ENCODE measurements at places on chromosomes 2 and 18.

- no peak for DNase-seq
These were observed 176.2 kb upstream of the EPAS1 start for GRCh38 chr2:46120792-46121555.

GRCh38 chr18:73288813-73289212, 421.0 kb upstream of the NETO1 start:
- no peak for DNase-seq

GRCh38 chr2:167342769-167343168, 454.5 kb downstream of the XIRP2 start:
- no peak for DNase-seq

DNA sequence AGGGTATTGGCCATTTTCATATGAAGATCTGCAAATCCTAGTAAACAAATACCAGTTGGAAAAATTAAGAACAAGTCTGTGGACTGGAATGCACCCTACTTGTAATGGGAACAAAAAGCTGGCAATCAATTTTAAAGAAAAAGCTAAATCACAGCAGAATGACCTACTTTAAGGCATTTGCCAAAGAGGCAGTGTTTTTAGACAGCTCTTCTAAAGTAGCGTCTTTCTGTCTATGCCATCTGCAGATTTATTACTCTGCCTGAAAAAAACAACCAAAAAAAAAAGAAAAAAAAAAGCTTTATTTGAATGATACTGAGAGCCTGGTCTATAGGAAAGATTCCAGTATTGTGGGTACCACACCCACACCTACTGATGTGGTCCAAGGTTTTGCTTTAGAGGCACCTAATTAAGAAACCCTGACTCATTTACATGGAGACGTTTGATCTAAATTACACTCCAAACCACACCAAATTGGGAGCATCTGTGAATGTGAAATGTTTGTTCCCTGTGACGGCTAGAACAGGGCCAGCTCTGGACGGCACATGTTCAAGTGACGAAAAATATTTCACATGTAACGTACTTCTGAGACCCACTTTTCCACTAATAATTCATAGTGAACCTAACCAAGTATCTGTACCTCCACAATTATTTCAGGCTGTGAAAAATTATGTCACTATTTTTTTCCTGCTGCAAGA, 597.1 kb downstream of the ARHGAP15 start:
- DNase-seq, result no peak

- no peak for DNase-seq
These were observed 28.0 kb downstream of the PNO1 start for GRCh38 chr2:68185541-68186164.

GRCh38 chr2:85455552-85456090, 37.1 kb downstream of the SH2D6 start:
- no peak for DNase-seq

DNA sequence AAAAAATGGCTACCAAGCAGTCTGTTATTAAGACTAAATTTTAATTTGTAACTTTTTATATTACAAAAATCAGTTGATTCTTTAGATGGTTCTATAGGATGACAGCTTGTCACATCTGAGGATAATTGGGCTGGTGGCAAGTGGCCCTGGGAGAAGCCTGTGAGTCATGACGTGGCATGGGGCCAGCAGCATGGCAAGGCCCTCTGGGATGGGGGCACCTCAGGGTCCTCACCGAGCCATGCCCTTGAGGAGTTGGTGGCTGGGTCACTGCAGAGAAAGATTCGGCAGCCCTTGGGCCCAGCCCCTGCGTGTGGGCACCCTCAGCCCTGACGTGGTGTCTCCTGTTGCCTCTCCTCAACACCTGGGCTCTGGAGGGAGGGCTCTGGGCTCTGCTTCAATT, 49.7 kb downstream of the STK25 start:
- DNase-seq, result no peak

DNA sequence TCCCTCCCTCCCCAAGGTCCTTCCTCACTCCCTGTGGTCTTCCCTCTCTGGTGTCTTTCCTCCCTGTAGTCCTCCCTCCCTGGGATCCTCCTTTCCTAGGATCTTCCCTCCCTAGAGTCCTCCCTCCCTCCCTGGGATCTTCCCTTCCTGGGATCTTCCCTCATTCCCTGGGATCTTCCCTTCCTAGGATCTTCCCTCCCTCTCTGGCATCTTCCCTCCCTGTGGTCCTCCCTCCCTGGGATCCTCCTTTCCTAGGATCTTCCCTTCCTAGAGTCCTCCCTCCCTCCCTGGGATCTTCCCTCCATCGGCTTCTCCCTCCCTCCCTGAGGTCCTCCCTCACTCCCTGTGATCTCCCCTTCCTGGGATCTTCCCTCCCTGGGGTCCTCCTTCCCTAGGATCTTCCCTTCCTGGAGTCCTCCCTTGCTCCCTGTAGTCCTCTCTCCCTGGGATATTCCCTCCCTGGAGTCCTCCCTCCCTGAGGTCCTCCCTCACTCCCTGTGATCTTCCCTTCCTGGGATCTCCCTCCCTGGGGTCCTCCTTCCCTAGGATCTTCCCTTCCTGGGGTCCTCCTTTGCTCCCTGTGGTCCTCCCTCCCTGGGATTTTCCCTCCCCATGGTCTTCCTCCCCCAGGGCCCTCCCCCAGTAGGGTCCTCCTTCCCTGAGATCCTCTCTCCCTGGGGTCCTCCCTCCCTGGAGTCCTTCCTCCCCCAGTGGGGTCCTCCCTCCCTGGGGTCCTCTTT, 23.0 kb downstream of the STK25 start:
- DNase-seq, result no peak

DNA sequence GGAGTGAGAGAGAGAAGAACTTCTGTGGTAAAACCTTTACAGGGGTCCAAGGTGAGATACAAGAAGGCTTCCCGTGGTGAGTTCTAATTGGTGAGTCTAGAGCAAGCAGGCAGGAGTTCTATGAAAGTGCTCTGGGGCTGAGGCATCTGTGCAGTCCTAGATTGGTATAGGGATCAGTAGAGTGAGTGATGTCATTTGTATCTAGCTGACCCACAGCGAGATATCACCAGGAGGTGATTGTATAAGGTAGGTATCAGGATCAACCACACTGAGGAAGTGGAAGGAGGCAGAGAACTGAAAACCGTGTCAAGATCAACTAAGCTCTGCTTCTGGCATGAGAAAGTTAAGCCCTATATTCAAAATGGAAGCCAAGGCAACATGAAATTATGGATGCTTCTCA, 1648.9 kb upstream of the TMEFF2 start:
- no peak for DNase-seq

DNA sequence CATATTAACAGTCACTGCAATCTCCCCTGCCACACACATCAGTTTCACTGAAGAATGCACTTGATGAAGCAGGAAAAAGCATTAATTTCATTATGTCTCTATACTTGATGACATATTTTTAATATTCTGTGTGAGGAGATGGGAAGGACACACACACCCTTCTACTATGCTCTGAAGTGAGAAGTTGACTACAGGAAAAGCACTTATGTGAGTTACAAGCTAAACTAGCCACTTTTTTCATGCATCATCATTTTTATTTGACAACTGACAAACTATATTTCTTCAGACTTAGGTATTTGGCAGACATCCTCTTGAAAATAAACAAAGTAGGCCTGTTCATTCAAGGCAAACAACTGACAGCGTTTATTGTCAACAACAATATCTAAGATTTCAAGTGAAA, 150.4 kb upstream of the ID2 start:
- DNase-seq, result no peak

DNA sequence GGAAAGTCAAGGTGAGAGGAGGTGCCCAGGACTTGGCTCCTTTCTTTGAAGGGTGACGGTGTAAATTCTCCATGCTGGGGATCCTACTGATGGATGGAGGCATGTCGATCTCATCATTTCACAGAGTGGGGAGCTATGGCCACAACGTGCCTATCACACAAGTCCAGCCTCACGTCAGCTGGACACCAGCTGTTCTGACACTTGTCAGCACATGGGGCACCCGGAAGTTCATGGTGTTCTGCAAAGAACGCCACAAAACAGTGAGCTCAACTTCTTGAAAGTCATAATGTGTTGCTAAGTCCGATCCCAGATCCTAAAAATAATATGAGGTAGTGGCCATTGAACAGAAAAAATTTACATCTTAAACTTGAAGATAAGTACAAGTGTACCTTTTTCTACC, 12.3 kb downstream of the PAX8 start:
- no peak for DNase-seq

GRCh38 chr2:1020206-1020605, 69.6 kb downstream of the SNTG2 start:
- DNase-seq, result no peak

- no peak for DNase-seq
These were observed 333.2 kb upstream of the UBE2E3 start for GRCh38 chr2:180647221-180647620.

DNA sequence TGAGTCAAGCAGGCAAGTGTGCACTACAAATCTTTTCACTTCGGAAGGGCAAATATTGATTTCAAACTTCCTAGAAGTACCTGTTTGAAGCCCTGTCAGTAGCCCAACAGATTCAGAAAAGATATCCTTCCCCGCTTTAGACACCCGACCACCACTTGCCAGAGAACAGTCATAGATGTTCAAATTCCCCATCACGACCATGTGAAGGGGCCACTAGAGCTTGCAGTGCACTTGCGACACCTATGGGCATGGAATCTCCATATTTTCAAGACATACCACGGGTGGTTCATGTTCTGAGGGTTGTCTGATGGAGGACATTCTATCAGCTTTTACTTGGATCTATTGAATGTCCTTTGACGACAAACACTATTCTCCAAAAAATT, 23.8 kb downstream of the GNLY start:
- DNase-seq, result no peak

DNA sequence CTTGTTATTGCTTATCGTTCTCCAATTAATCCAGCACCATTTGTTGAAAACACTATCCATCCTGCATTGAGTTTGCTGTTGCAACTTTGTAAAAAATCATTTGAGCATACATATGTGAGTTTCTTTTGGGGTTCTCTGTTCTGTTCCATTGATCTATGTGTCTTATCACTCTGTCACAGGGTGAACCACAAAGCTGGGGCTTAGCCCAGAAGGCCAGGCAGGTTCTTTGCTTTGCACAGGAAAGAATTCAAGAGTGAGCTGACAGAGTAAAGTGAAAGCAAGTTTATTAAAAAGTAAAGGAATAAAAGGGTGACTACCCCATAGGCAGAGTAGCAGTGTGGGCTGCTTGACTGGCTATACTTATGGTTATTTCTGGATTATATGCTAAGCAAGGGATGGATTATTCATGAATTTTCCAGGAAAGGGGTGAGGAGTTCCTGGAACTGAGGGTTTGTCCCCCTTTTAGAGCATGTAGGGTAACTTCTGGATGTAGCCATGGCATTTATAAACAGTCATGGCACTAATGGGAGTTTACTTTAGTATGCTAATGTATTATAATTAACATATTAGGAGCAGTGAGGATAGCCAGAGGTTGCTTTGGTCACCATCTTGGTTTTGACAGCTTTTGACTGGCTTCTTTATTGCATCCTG, 46.8 kb downstream of the RNF138 start:
- DNase-seq, result no peak

GRCh38 chr2:217279556-217279955, 419.7 kb upstream of the TNP1 start:
- DNase-seq, result no peak

DNA sequence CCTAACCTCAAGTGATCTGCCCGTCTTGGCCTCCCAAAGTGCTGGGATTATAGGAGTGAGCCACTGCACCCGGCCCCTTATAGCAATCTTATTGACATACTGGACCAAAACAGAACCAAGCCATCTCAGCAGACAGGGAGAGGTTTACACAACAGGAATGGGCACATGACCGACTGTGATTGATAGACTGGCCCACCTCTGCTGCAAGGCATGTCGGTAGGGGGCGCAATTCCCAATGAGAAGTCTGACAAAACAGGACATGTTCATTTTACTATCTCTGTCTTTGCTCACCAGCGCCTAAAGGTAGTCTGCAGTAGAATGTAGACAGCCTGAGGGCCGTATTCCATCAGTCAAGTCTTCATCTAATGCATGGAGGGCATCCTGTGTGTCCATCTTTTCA, 2.0 kb downstream of the LYPD6B start:
- DNase-seq, result no peak

GRCh38 chr18:8463791-8464190, 145.4 kb upstream of the RAB12 start:
- DNase-seq, result no peak

- DNase-seq, result no peak
These were observed 683.1 kb upstream of the RAB6C start for GRCh38 chr2:129296396-129296795.

DNA sequence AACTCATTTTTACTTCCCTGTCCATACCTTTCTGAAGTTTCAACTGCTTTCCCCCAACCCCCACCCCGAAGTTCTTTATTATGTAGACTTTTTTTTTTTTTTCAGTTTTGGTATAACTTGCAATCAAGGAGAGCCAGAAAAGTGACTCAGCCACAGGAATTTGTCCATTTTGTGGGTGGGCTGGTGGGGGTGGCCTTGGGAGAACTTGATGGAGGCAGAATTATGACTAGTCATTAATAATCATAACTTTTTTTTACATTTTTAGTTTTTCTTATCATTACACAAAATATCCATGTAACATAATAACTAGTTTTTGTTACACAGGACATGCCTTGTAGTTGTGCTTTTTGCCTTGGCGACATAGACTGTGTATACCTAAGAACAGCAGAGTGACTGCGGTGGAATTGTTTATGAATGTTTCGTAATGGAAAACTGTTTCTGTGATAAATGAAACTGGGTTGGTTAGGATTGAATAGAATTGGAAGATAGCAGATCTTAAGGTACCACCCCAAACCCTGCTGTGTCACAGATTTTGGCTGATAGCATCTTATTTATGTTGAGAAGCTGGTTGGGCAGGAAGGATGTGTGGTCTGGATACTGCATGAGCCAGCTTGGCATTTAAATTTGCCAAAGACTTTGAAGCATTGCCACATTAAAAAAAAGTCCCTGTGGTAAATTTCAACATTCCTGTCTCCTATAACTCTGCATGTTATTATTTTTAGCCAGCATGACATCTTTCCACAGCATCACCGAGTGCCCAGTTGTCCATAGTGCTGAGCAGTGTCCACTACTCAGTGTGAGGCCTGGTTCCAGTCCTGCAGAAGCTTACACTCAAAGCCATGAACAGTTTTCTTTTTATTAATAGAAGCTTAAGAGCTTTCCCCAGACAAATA, 30.7 kb downstream of the LYPD6B start:
- no peak for DNase-seq

GRCh38 chr18:24234330-24234729, 95.5 kb downstream of the CABYR start:
- no peak for DNase-seq

DNA sequence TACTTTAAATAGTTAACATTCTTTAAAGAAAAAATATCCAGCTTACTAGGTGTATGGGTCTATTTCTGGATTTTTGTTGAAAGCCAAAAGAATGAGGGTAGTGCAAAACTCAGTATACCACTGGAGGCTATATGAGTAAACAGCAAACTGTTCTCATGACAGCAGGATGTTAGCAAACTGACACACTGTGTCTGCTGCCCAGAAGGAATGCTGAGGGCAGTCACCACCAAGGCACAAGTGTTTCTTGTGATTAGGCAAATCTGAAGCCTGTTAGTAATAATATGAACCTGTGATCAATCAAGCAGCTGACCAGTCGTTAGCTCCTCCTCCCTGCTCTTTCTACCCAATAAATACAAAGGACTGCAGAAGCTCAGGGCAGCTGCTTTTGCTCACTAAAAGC, 50.5 kb upstream of the SULT1C3 start:
- DNase-seq, result no peak

- DNase-seq, result no peak
These were observed 180.1 kb upstream of the OSR1 start for GRCh38 chr2:19538411-19538963.

All from hippocampal formation (tissue), 2 donors.